ENCODE measurements at places on chromosomes 12 and 14.

GRCh38 chr12:28938581-28939235 lies 210.4 kb upstream of the FAR2 start:
- DNase-seq, result no peak

- peak; percentile 37 for DNase-seq
Observed at GRCh38 chr14:41606282-41606531, 469 bp upstream of the LRFN5 start.

DNA sequence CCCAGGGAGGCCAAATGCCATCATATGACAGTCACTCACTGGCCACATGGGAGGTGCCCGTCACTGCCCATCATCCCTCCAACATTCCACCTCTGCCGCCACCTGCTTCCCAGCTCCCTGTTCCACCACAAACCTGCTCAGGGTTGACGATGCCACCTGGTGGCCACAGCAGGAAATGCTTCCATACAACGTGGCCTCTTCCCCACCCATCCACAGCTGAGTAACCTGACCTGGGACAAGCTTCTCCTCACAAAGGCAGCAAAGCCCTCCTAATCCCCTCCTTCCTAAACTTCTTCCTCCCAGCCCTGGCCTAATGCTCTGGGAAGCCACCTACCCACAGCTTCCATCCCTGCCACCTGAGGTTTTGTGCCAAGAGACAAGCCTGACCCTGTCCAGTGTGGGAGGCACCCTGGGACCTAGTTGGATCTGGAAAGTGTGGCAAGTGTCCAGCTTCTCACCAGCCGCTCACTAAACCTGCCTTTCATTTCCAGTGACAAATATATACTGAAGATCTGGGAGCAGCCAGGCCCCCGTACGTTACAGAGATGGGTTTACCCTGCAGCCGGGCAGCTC lies 4.3 kb downstream of the DEGS2 start:
- DNase-seq, result no peak

- no peak for DNase-seq
Observed at GRCh38 chr12:8562310-8562709, 21.6 kb upstream of the CLEC4E start.

DNA sequence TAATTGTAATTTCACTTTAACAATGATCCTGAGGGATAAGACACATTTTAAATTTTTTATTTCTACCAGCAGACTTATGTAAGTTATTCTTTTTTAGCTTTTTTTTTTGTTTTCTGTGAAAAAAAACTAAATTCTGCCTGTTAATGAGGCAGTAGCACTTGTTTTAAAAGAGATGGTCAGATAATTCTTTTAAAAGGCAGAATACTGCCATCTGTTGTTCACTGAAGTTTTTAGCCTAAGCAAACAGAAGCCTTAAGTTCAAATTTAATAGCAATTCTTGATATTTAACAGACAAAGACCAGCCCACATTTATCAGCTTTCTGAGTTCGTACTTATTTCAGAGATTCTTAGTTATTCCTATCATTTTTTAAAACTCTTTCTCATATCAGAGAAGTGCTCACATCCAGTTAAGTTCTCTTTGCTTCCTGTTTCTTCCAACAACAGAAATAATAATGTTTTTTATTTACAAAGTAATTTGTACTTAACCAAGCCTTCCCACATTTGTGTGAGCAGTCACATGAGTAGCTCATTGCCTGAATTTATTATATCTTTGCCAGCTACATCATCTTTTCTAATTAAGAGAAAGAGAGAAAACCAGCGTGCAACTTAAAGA lies 93.4 kb upstream of the SLCO1C1 start:
- no peak for DNase-seq

- DNase-seq, result no peak
Observed at GRCh38 chr14:100871234-100872186, 32.0 kb downstream of the RTL1 start.

DNA sequence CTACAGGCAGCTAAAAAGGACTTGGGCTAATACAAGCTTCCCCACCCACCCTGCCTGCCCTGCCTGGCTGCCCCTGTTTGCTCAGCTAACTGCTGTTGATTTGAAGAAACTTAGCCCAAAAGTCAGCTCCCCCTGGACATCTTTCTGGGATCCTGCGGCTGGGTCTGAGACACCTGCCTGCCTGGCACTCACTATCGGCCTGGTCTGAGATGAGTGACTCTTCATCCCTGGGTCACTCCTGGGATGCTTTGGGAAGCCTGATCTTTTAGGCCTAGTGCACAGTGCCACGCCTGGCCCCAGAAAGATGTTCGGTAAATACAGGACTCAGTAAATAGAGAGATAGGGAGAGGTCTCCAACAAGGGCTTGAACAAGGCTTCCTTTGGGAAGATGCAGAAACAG lies 211.3 kb upstream of the DIO3 start:
- no peak for DNase-seq

DNA sequence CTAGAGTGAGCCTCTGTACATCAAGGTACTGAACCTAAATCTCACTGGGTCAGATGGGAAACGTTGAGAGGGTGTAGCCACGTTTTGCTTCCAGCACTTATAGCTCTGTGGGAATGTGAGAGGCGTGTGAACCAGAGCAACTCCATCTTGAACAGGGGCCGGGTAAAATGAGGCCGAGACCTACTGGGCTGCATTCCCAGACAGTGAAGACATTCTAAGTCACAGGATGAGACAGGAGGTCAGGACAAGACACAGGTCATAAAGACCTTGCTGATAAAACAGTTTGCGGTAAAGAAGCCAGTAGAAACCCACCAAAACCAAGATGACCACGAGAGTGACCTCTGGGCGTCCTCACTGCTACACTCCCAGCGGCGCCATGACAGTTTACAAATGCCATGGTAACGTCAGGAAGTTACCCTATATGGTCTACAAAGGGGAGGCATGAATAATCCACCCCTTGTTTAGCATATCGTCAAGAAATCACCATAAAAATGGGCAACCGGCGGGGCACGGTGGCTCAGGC lies 63.4 kb upstream of the NCOR2 start:
- DNase-seq, result no peak

GRCh38 chr12:14471497-14471896 lies 96.2 kb downstream of the PLBD1 start:
- DNase-seq, result no peak

GRCh38 chr12:108822497-108823205 lies 34.7 kb downstream of the SSH1 start:
- DNase-seq, result no peak

DNA sequence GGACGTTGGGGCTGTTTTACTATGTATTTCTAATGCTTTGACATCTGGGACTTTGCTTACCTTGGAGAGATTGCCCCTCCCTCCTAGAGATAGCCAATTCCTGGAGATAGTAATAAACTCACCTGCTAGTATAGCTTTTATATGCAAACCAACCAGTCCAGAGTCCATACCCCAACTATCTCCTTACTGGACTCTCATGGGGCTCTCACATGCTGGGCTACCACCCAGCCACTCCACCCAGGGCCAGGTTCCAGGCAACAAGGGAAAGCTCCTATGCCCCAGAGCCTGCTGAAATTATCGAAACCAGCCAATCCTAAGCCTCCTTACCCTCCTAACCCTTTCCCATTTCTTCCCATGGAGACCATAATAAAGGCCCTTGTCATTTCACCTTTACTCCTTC lies 25.5 kb upstream of the MGP start:
- no peak for DNase-seq

DNA sequence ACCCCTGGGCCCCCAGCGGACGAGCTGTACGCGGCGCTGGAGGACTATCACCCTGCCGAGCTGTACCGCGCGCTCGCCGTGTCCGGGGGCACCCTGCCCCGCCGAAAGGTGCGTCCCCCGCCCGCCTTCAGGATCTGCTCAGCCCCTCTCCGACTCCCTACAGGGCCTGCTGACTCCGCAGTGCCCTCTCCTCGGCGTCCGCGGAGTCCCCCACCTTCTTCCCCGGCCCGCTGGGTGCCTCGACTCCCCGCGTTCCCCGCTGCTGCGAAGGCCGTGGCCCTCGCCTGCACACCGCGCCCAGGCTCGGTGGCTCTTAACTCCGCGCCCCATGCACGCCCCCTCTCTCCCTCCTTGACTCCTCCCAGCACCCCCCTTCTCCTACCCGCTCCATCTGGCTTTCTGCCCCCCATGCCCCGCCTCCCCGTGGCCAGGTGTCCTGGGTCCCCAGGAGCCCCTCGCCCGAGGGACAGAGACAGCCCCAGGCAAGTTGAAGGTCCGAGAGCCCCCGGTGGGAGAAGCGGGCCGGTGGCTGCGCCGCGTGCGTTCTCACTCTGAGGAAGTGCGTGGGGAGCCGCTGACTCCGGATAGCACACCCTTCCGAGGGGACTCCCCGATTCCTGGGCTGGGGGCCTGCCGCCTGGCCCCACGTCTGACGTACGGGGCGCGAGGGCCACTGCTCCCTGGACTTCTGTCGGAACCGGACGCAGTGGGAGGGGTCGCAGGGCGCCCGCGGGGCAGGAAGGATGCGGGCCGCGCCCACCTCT lies 594 bp downstream of the TAMALIN start:
- peak; percentile 72 for DNase-seq

DNA sequence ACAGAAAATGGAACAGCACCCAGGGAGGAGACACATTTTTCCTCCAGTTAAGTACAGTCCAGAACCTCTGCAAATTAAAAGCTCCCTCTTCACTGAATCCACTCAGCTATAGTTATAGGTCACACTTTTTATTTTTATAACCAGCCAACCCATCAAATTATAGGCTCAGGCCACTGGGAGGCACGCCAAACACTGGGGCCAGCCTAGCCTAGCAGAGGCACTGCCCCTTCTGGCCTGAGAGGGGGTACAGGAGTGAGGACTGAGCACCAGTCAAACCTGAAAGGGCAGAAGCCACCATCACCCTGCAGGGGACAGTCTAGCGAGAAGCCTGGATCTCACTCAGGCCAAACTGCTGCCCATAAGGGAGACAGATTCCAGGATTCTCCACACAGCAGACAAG lies 19.3 kb downstream of the FMNL3 start:
- no peak for DNase-seq

- no peak for DNase-seq
Observed at GRCh38 chr14:106343626-106344025, 817.2 kb downstream of the TMEM121 start.

- peak; percentile 79 for DNase-seq
Observed at GRCh38 chr14:22872033-22872832, 693 bp downstream of the LRP10 start.

DNA sequence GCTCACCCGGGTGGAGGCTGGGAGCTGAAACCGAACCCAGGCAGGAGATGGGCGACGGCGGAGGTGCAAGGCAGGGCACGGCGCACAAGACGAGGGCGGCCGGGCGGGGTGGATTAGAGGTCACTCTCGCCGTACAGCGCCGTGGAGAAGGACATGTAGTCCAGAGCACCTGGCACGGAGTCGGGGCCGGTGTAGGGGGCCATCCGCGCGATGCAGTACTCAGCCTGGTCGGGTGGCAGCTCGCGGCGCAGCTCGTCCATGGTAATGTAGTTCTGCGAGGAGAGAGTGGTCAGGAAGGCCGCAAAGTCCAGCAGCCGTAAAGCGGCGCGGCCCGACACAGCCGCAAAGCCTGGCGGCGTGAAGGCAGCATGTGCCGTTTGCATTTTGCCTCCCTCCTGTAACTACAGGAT lies 81.9 kb upstream of the ZFP36L1 start:
- no peak for DNase-seq

DNA sequence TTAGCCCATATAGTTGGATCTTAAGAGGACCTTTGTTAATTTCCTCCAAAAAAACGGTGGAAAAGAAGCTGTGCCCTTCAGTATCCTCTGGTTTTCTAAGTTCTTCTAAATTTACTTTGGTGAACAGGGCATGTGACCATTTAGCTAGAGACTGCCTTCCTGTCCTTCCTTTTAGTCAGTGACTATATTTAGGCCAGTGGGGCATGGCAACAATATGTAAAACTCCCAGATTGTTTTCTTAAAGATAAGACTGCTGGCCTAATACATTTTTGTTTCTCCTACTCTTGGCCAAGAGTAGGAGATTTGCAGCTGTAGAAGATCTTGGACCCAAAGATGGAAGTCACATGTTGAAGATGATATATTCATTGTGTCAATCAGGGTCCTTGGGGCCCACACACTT lies 325.1 kb upstream of the DCN start:
- DNase-seq, result no peak

- DNase-seq, result no peak
Observed at GRCh38 chr12:116498471-116498870, 60.7 kb upstream of the MAP1LC3B2 start.

DNA sequence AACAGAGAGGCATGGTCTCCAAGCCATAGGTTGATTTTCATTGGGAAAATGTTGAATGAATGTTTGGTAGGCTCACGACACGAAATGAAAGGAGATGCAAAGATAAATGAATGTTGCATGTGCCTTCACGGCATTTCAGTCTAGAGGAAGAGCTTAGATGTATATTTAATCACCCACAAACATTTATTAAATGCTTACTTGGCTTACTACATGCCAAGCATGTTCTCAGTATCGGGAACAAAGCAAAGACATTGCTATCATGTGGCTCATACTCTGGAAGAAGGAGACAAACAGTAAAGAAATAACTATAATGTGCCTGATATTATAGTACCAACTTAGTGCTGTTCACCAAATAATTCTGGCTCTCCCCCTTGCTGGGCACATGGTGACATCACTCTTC lies 133.5 kb downstream of the LLPH start:
- DNase-seq, result no peak

- DNase-seq, result no peak
Observed at GRCh38 chr14:80233470-80234089, 22.3 kb upstream of the DIO2 start.

DNA sequence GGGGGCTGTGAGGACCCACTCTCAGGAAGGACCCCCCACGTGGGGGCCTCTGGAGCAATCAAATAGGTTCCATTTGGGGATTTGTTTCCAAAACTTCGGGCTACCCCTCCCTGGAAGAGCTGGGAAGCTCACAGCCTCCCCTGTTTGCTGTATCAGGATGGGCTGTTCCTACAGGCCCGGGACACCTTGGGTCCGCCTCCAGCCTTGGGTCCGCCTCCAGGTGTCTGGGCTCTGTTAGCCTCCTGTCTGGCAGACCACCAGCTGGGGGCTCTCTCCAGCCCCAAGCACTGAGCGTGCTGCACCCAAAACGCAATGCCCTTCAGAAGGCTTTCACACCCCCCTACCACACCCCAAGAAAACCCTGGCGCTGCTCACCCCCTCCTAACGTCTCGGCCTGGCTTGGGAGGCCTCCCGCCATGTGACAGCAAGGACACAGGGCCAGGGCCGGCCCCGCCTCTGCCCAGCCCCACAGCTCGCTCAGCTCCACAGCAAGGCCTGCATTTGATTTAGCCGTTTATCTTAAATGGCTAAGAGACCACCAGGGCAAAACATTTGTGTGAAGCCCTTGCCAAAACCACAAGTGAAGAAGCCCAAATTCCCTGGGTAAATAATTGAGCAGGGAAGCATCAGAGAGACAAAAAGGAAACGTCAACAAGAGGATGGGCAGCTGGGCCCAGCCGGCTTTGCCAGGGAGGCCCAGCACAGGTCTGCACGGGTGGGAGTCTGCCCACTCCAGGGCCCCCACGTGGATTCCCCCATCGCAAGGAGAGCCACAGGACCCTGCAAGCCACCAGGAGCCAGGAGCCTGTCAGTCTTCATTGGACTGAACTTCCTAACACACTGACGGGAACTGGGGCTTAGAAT lies 39.9 kb downstream of the BCL11B start:
- no peak for DNase-seq

All from GM13976 (cell line).